ENCODE measurements at places on chromosomes 1 and 21.
A peak's percentile ranks its signal among the peaks of the same experiment; 100 is the strongest.

GRCh38 chr1:9275161-9275560 is 17.5 kb upstream of the SPSB1 start:
- DNase-seq: no peak

- no peak for DNase-seq
Observed at GRCh38 chr1:219963432-219963831, 35.1 kb upstream of the SLC30A10 start.

DNA sequence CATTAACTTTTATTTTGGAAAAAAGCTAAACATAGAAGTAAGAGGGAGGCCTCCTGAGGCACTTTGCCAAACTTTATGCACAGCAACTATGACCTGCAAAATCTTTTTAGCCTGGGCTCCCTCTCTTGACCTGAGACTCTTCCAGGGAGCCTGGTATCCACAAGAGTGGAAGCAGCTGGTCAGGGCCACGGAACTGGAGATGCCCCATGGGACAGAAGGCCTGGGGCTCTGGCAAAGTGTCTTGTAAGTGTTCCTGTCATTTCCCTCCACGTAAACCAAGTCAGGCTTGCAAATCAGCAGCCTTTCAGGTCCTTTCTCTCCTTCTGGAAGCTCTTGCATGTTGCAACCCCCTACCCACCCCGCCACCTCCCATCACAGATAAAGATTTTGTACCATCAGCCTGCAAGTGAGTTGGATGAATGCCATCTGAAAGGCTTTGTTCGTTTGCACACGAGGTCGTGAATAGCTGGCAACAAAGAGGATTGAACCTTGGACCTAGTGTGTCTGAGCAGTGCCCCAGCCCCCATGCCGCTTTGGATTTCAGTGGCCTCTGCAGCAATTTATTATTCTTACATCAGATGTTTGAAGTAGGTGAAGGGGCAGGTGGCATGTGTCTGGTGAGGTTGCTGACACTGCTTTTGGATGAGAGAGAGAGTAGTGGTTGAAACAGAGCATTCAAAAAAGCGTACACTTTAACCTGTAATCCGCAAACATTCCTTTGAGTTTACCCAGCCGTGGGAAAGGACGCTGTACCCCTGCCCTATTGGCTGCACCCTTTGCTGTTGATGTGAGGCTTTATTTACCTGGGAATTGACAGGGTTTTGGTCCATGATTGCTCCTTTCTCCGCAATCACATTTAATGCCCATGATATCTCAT is 91.6 kb downstream of the GALNT2 start:
- DNase-seq: no peak

DNA sequence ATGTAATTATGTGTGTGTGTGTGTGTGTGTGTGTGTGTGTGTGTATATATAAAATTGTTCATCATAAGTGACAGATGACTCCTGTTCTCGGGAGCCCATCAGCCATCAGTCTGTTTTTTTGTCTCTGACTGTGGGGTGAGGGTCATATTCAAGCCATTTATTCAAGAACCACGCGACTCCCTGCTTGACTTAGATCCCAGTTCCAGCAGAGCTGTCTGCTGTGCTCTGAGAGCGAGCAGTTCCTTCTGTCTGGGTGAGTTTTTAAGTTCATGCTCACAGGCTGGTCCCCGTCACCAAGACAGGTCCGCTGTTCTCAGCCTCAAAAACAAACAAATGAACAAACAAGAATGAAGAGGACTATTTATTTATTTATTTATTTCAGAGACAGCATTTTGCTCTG is 18.3 kb upstream of the NPPB start:
- DNase-seq: no peak

- no peak for DNase-seq
Observed at GRCh38 chr1:100252901-100253300, 3.3 kb upstream of the DBT start.

DNA sequence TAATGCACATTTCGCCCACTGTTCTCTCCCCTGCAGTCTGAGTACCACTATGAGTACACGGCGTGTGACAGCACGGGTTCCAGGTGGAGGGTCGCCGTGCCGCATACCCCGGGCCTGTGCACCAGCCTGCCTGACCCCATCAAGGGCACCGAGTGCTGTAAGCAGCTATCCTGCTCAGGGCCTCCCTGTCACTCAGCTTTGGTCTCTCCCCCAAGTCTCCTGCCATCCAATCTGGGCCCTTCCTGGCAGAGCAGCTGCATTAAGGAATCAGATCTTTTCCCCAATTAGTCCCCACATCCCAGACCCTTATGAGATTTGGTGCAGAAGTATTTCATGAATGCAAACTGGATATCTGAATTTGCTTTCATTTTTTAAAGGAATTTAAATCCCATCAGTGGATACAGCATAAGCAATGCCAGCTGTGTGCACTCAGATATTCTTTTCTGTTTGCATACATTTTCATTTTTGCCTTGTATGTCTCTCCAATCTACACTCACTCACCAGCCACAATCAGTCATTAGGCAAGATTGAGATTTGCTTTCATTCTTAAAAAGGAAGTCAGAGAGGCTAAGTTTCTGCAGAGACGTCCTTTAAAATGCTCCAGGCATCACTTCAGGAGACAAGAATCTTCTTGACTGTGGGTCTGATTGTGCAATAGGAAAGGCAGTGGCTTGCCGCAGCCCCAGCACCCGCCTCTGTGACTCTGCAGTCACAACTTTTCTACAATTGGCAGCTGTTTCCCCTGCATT is 48.1 kb downstream of the ELAPOR1 start:
- DNase-seq: peak; percentile 12

- DNase-seq: no peak
Observed at GRCh38 chr1:208219098-208219658, 25.0 kb downstream of the PLXNA2 start.

All from T1000 (cell line).